Astrocyte (in vitro differentiated cells and primary cell): ENCODE measurements at places on chromosomes 2 and 18.

- DNase-seq: no peak
Observed at GRCh38 chr2:38427936-38428335, 50.9 kb upstream of the ATL2 start.

GRCh38 chr2:234823196-234823876 lies 128.5 kb upstream of the SH3BP4 start:
- peak; percentile 49 for DNase-seq

DNA sequence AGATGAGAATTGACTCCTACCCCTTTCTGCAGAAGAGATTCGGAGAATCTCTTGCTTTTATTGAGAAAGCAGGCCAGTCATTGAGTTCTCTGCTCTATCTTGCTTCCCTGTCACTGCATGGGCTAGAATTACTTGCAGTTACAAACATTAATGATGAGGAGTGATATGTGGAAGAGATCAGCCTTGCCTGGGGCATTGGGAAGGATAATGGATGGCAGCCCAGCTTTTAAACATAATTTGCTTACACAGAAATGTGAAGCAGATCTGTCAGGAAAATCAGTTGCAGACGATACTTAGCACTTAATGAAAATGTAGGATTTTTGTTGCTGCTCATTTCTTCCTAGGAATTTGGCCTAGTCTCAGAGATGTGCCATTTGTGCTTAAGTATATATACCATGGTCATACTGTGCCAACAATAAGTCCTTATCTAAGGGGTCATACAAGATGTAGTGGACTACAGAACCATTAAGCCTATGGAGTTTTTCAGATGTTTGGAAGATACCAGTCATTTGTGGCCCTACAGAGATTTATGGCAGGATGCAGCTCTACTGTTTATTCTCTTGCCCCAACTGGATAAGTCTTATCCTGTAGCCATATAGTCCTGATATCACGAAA lies 92.7 kb downstream of the XRCC5 start:
- DNase-seq: no peak

DNA sequence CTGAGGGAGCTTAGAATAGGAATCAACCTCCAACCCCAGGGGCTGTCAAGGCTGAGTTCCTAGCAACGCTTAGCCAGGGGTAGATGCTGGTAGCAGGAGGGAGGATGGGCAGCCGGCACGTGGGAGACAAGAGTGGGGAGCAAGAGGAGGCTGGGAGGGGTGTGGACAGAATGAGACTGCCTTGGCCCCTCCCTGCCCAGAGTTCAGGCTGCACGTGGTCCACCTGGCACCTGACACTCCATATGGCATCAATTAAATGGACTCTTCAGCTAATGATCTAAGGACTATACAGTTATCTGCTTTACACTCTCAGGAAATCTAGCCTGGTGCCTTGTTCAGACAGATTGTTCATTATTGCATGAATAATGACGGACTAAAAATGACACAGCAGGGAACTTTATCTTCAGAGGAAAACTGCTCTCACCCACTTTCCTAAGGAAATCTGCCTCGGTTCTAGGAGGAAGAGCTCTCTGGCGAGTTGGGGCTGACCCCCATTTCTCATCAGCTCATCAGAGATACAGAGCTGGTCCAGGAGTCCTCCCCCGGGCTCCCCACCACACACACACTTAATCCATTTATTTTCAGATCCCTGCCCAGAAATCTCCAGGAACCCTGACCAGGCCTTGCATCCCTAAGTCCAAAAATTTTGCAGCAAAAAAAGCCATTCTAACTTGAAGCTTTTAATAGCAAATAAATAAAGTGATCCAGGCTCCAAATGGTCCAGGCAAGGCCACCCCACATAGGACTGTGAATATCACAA lies 102.1 kb upstream of the CDC42EP3 start:
- DNase-seq: no peak

DNA sequence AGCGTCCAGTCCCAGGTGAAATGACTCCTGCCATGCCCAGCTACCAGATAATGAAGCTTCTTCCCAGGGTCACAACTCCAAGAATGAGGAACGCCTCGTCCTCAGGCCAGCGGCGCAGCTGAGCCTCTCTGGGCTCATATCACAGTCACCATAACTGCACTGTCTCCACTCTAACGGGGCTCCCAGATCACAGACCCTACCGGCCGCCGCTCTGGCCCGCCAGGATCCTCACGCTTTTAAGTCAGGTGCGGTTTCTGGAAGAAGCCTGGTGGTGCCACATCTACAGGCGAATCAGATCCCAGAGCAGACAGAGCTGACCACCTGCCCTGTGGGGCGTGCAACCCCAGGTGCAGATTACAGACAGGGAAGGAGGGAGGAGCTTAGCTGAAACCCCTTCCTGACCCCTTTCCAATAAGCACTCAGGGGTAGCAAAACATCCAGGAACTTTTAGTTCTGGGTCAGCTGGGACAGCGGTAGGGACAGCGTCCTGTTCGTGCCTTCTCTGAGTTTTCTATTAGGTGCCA lies 3.7 kb upstream of the ACKR3 start:
- DNase-seq: no peak

DNA sequence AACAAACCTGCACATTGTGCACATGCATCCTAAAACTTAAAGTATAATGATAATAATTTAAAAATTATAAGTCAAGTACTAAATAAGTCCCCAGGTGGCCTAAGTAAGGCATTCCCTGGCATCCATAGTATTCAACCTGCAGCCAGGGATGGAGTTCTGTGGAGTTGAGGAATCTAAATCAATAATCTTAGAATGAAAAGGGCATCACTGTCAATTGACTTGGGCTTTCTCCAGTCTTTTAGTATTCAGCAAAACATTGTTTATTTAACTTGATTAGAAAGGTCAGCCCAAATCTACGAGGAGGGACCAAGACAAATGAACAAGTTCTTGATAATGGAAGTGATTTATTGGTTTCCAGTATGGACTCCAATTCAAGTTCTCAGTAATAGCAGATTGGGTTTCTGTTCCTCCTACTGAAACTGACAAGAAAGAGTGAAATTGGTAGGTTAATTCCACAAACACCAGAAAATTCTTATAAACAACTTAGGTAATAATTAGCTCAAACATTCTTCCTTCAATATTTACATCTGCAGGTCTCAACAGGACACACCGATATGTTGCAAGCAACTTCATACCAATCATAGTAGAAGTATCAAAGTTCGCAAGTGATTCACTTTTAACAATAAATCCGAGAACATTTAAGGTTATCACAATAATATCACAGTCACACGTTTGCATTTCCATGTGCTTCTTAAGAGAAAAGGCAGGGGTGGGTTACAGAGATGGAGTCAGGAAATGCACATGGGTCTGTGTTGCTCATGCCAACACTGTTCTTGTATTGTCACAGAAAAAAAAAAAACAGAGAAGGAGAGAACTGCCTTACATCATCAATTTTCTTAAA lies 51.7 kb upstream of the EHBP1 start:
- DNase-seq: no peak

DNA sequence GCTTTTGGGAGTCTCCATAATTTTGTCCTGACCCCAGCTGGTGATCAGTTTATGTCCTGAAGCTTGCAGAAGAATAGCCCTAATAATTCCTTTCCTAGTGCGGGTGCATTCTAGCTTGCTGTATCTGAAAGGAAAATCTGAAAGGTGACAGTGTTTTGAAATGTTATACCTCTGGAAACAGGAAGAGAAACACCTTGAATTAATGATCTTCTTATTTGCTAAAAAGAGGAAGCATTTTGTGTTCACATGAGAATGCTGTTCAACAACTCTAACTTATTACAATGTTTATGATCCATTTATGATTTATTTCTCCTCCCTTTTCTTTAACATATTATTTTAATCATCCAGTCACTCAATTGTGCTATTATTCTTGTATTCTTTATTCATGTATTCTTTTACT lies 66.9 kb upstream of the CAVIN2 start:
- no peak for DNase-seq

GRCh38 chr2:100417711-100418124 lies 250 bp upstream of the CHST10 start:
- no peak for DNase-seq

DNA sequence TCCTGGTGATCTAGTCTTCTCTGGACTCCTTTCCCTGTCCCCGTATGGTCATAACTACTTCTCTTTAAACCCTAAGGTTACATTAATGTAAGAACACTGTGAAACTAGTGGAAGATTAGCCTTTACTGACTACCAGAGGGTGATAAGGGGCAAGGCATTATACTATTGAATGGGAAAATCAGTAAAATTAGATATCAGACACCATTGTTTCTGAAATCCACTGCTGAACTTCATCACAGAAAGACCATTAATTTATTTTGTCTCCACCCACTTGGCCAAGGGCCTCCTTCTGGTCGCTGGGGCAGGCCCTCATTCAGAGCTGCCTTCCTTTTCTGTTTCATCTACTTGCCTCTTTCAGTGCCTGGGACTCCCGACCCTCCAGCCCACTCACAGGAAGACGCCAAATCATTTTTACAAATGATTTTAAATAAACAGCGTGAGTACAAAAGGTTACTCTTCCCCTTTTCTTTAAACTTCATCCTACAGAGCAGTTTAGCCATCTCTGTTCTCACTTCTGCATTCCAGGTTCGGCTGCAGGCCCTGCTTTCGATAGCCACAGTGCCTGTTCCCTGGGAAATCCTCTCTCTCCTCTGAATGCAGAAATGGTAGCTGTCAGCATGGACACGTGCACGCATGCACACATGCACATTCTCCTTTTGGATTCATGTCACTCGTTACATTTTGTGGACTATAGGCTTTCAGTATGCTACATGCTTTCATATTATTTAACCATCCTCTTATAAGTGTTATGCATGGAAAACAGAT lies 70.3 kb upstream of the DOCK10 start:
- no peak for DNase-seq

GRCh38 chr18:26468931-26469340 lies 79.4 kb downstream of the KCTD1 start:
- DNase-seq: no peak

GRCh38 chr2:136191041-136191440 lies 73.1 kb upstream of the CXCR4 start:
- DNase-seq: no peak

DNA sequence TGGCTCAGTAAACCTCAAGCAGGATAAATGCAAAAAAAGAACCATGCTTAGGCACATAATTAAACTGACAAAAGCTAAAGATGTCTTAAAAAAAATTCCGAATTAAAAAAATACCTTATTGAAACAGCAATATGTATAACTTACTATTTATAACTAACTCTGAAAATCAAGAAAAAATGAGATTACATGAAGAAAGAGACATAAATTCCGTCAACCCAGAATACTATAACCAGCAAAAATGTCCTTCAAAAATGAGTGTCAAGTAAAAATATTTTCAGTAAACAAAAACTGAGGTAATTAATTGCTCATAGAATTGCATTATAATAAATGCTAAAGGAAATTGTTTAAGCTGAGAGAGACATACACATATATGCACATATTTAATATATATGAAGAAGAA lies 474.5 kb upstream of the SYT4 start:
- DNase-seq: no peak

- peak; percentile 15 for DNase-seq
Observed at GRCh38 chr2:8437228-8437948, 244.5 kb upstream of the ID2 start.

- DNase-seq: no peak
Observed at GRCh38 chr18:7740821-7741220, 173.7 kb downstream of the PTPRM start.

GRCh38 chr2:216195565-216196029 lies 86.4 kb downstream of the XRCC5 start:
- DNase-seq: peak; percentile 93

DNA sequence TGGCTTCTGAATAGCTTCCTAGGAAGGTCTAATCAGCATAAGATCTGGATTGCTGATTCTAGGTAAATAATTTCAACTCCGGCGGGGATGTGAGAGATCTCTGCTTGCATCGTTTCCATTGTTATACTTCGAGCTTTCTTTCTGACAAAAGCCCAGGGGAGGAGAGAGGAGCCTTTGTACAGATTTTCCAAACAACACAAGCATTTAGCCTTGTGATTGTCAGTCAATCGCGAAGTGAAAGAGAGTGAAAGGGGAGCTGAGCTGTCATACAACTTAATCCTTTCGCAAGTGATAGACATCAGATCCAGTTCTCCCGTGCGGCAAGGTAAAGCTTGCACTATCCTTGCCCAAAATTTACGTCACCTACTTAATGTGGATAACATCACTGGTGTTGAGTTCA lies 26.2 kb downstream of the RALB start:
- no peak for DNase-seq

DNA sequence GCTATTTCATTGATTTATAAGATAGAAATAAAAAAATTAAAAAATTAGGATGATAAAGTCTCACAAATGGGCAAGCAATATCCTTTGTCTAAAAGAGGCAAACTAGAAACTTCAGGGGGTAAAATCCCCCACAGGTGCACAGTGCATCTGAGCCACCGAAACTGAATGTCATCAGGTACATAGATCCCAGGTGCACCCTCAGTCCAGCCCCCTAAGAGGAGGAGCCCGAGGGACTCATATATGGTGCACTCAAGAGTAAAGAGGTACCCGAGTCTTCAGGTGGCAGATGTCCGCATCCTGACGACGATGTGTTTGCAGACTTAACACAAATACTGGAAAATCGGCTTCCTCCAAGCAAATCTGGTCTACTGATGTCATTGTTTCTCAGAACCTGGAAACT lies 11.3 kb downstream of the QPCT start:
- no peak for DNase-seq

DNA sequence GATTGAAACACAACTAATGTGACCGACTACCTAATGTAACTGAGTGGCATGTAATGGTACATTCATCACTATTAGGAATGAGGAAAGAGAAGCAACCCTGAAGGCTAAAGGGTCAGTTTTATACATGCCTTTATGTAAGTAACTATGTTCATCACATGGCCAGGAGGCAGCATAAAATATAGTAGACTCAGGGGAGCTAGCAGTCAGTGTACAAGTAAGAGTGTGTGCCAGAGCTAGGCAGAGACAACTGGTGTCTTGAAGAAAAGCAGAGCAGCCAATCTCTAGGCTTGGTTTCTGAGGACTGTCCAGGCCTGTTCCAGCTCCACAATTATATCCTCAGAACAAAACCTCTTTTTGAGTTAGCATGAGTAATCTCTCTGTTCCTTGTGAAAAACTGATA lies 18.1 kb downstream of the SMAD2 start:
- DNase-seq: no peak

GRCh38 chr2:171491292-171491691 lies 31.0 kb upstream of the CYBRD1 start:
- no peak for DNase-seq

DNA sequence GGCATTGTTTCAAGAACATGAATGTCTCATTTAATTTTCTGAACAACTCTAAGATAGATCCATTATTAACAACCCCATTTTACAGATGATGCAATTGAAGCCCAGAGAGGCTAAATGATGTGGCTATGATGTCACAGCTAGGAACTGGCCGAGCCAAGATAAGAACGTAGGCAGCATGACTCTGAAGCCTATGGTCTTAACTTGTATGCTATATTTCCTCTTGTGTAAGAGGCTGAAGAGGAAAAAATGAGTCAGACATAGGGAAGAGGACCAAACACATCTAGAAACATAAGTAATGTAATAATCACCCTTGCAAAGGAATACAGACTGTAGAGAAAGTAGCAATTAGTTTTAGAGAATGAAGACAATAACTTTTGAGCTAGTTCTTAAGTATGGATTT lies 416.8 kb downstream of the FIGN start:
- DNase-seq: peak; percentile 49

GRCh38 chr2:134041877-134042276 lies 212.0 kb upstream of the MGAT5 start:
- no peak for DNase-seq

- peak; percentile 79 for DNase-seq
Observed at GRCh38 chr18:35117951-35118411, 76.8 kb downstream of the MAPRE2 start.
